Karpas-422 (cell line): ENCODE measurements at places on chromosomes 2 and 18. TPM values are rescaled to one million over a fixed set of nuclear protein-coding genes. Genes with fewer than 3 reads are reported as not detected.

DNA sequence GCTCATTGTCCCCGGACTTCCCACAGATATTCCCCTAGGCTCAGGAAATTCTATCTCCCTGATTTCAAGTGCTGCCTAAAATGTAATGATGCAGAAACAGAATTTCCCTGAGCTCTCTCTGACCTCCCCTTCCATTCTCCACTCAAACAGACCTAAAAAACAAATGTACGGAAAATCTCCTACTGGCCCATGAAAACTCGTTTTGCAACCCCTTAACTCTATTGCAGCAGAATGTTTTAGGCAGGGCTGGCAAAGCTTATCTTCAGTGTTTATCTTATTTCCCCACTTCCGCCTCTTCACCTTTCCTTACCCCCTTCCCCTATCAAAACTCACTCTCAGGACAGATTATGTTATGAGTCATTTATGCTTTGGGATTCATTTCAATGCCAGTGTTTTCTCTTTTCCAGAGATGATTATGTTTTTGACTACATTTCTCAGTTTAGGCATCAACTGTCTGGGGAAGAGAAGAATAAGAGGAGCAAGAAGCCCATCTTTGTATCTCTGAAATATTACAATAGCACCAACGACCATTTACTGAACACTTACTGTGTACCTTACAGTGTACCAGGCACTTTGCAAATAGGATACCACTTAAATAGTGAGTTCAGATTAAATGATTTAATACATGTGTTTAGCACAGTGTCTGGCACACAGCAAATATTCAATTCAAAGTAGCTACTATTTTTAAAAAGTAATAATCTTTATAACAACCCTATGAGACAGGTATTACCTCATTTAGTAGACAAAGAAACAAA lies 53.9 kb upstream of the STPG4 start:
- 0 out of 2 replicates have a peak, but pooled peaks cover 2% of the 10 kb centered on the region for H3K27me3 ChIP-seq
- H3K36me3 ChIP-seq, result no peaks in the 10 kb centered on the region
- DNase-seq, result no peak

Gene PMS1
- total RNA-seq, result 29.7 and 41.9 TPM in 2 replicates

DNA sequence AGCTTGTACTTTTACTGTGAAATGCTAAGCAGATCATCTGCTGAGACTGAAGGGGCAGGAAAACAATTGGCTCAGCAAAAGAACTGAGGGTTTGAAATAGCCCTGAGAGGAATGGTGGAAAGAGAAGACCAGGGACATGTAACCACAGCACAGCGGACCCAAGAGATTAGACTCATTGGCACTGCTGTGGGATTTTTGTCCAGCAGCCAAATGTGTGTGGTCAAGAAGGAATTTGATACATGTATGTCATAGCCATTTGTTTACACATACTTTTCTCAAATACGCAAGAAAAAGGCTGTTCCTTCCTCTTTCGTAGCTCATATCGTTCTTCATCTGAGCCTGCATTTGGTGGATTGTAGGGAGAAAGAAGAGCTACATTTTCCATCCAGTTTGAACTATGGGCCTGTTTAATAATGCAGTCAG lies 73.8 kb downstream of the TRABD2A start:
- no peak overlapping the region for H3K4me3 ChIP-seq
- 0 out of 2 replicates have a peak, but pooled peaks cover 2% of the 10 kb centered on the region for H3K4me1 ChIP-seq
- DNase-seq, result no peak
- no peaks in the 10 kb centered on the region for H3K36me3 ChIP-seq
- H3K27ac ChIP-seq, result no peak overlapping the region
- H3K27me3 ChIP-seq, result no peaks in the 10 kb centered on the region

DNA sequence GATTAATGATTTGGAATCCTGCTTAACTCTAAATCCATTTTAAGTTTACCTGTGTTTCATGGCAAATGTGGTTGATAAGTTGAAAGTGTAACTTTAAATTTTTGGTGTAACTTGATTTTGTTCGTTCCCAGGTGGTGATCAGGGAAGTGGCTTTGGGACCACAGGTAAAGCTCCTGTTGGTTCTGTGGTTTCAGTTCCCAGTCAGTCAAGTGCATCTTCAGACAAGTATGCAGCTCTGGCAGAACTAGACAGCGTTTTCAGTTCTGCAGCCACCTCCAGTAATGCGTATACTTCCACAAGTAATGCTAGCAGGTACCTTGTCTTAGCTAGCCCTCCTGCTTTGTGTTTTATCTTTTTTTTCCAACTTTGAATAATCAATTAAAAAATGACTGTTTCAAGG lies 62.8 kb downstream of the AGFG1 start:
- DNase-seq, result no peak
- H3K4me1 ChIP-seq, result peaks cover 5% of the 10 kb centered on the region; the same call in 1 of the 2 replicates
- H3K36me3 ChIP-seq, result peaks cover 69% of the 10 kb centered on the region
- H3K27ac ChIP-seq, result no peak overlapping the region

Gene COLEC11
- not detected in 2 replicates for total RNA-seq
